Calu3 (cell line): ENCODE measurements at places on chromosomes 4 and X. TPM values are rescaled to one million over a fixed set of nuclear protein-coding genes. Genes with fewer than 3 reads are reported as not detected.

GRCh38 chr4:94536649-94537469, 85.1 kb downstream of the PDLIM5 start:
- no peaks in the 10 kb centered on the region for H3K27me3 ChIP-seq
- H3K27ac ChIP-seq: peak overlapping the region; percentile 70
- no peak overlapping the region for H3K4me3 ChIP-seq

Gene TMEM150C
- total RNA-seq: 0.98 and 1.4 TPM in 2 replicates

DNA sequence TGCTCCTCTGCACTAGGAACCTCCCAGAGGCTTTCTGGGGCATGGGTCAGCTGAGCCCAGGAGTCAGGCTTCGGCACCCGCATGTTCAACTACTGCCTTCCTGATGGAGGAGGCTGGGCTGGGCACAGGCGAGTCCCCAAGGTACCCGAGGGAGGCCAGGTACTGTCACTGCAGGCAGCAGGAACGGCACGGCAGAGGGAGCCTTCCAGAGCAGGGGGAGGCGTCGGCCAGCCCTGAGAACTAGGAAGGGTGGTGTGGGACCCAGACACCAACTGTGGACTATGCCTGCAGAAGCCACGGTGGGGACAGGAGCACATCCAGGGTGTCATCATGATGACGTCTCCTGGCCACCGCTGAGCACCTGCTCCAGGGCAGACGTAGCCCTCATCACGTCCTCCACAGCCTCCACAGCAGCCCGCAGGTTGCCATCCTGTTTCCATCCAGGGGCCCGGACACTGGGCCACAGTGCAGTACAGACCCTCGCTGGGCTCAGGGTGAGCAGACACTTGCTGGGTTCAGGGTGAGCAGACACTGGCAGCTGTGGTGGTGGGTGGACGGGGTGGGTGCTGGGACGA, 40.8 kb downstream of the SORCS2 start:
- H3K4me1 ChIP-seq: no peaks in the 10 kb centered on the region
- no peak for DNase-seq
- no peak overlapping the region for H3K27ac ChIP-seq

DNA sequence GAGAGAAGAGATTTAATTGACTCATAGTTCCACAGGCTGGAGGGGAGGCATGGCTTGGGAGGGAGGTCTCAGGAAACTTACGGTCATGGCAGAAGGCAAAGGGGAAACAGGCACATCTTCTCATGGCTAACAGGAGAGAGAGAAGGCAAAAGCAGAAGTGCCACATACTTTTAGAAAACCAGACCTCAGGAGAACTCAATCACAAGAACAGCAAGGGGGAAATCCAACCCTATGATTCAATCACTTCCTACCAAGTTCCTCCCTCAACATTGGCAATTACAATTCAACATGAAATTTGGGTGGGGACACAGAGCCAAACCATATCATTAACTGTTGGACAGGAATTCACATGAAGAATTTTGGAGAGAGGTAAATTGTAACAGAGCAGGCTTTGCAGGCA, 485.3 kb upstream of the PITX2 start:
- H3K4me1 ChIP-seq: no peaks in the 10 kb centered on the region
- no peaks in the 10 kb centered on the region for H3K36me3 ChIP-seq
- H3K27me3 ChIP-seq: no peaks in the 10 kb centered on the region
- H3K4me3 ChIP-seq: no peak overlapping the region

Gene HNRNPDL
- 180 and 198 TPM in 2 replicates for total RNA-seq

DNA sequence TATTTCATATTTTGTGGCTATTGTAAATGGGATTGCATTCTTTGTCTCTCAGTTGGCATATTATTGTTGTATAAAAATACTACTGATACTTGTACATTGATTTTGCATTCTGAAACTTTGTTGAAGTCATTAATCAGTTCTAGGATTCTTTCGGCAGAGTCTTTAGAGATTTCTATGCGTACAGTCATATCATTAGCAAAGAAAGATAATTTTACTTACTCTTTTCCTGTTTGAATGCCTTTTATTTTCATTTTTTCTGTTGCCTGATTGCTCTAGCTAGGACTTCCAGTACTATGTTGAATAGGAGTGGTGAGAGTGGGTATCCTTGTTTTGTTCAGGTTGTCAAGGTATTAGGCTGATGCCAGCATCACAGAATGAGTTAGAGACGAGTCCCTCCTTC, 722.0 kb upstream of the PCDH10 start:
- no peaks in the 10 kb centered on the region for H3K36me3 ChIP-seq
- H3K4me3 ChIP-seq: no peak overlapping the region
- no peaks in the 10 kb centered on the region for H3K4me1 ChIP-seq
- H3K27ac ChIP-seq: no peak overlapping the region

Gene VEGFC
- 1.2 and 1.5 TPM in 2 replicates for total RNA-seq

DNA sequence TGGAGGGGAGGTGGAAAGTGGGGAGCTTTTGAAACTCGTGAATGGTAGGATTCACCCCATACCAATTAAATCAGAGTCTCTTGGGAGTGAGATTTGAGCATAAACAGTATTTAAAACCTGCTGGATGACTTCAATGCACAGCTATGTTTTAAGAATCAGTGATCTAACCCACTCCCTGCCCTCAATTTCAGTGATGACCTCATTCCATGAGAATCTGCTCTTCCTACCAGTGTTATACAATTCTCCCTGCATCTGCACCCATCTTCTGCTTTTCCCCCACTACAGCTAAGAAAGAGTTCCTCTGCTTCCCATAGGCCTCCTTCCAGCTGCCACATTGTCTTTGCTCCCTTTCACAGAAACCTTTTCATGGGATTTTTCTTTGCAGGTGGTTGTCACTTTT, 18.3 kb upstream of the H2AZ1 start:
- no peak overlapping the region for H3K4me3 ChIP-seq
- DNase-seq: no peak

Gene KIAA1210
- total RNA-seq: 0.09 TPM in 1 of 2 replicates, not detected in the other

DNA sequence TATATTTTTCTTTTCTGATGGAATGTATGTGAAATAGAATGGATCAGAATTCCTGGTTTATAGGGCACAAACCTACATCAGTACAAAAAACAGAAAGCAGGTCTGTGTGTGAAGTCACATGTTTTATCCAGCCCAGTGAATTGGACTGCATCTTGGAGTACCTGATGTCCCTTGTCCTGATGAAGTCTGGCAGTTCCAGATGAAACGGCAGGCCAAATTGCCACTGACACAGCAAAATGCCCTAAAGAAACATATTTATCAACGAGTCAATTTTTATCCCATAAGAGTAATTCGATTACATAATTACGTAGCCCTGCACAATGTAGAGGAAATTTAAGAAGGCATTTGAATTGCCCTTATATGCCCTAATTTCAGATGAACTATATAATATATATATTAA, 37.8 kb upstream of the ATP6AP2 start:
- no peak overlapping the region for H3K4me3 ChIP-seq
- H3K27me3 ChIP-seq: peaks cover 37% of the 10 kb centered on the region
- H3K4me1 ChIP-seq: no peaks in the 10 kb centered on the region

DNA sequence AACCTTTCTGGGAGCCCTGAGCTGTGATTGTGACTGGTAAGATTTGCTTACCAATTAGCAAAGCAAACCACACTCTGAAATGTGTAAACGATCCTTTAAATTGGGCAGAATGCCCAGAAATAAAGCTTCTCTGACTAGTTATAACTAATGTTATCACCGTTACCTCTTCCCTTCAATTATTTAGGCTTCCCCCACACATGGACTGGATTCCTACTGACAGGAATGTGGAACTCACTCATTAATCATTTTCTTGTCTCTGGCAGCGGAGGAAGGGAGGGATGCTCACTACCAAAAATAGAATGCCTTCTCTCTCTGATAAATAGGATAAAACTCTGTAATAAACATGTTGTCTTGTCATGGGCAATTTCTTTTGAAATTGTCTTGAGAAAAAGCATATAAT, 25.3 kb upstream of the NWD2 start:
- DNase-seq: no peak
- no peaks in the 10 kb centered on the region for H3K36me3 ChIP-seq
- H3K27me3 ChIP-seq: peaks cover 14% of the 10 kb centered on the region
- no peak overlapping the region for H3K27ac ChIP-seq
- H3K4me1 ChIP-seq: no peaks in the 10 kb centered on the region

- H3K36me3 ChIP-seq: no peaks in the 10 kb centered on the region
- H3K4me1 ChIP-seq: no peaks in the 10 kb centered on the region
- H3K27me3 ChIP-seq: no peaks in the 10 kb centered on the region
- H3K4me3 ChIP-seq: no peak overlapping the region
Observed at GRCh38 chrX:21691512-21692018, 33.4 kb upstream of the KLHL34 start.

Gene GASK1B
- 1.4 and 2.3 TPM in 2 replicates for total RNA-seq

- no peaks in the 10 kb centered on the region for H3K27me3 ChIP-seq
- H3K36me3 ChIP-seq: peaks cover 4% of the 10 kb centered on the region
- H3K4me1 ChIP-seq: peaks cover 22% of the 10 kb centered on the region
- no peak overlapping the region for H3K4me3 ChIP-seq
- no peak for DNase-seq
Observed at GRCh38 chr4:153170407-153170806, 33.8 kb upstream of the TRIM2 start.

- H3K36me3 ChIP-seq: no peaks in the 10 kb centered on the region
- H3K4me1 ChIP-seq: no peaks in the 10 kb centered on the region
- DNase-seq: no peak
- H3K27me3 ChIP-seq: no peaks in the 10 kb centered on the region
- no peak overlapping the region for H3K27ac ChIP-seq
Observed at GRCh38 chr4:178778496-178778895, 1336.3 kb upstream of the AGA start.

GRCh38 chr4:185965426-185966384, 103.3 kb upstream of the TLR3 start:
- H3K4me3 ChIP-seq: no peak overlapping the region
- no peak for DNase-seq
- peaks cover 23% of the 10 kb centered on the region for H3K4me1 ChIP-seq
- H3K27me3 ChIP-seq: no peaks in the 10 kb centered on the region
- no peak overlapping the region for H3K27ac ChIP-seq

DNA sequence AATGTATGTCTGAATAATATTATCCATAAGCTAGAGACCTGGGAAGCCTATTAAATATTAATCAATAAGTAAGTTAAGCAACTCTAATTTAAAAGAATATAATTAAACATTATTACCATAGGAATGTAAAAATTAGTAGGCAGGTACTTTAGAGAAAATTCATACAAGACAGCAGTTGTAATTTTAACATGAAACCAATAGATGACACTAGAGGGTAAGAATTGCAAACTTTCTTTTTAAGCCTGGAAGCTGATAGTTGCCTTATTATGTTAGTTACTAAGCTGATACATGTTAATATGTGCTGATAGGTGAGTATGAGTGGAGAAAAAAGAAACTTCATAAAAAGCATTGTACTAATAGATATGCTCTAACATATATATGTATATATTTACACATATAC, 1157.4 kb downstream of the FAM133A start:
- no peak for DNase-seq
- H3K4me1 ChIP-seq: no peaks in the 10 kb centered on the region
- no peak overlapping the region for H3K27ac ChIP-seq
- H3K27me3 ChIP-seq: no peaks in the 10 kb centered on the region
- H3K36me3 ChIP-seq: no peaks in the 10 kb centered on the region

GRCh38 chr4:81255524-81255923, 40.5 kb upstream of the PRKG2 start:
- no peak overlapping the region for H3K27ac ChIP-seq
- peaks cover 37% of the 10 kb centered on the region for H3K4me1 ChIP-seq
- DNase-seq: no peak
- no peak overlapping the region for H3K4me3 ChIP-seq
- H3K27me3 ChIP-seq: no peaks in the 10 kb centered on the region

DNA sequence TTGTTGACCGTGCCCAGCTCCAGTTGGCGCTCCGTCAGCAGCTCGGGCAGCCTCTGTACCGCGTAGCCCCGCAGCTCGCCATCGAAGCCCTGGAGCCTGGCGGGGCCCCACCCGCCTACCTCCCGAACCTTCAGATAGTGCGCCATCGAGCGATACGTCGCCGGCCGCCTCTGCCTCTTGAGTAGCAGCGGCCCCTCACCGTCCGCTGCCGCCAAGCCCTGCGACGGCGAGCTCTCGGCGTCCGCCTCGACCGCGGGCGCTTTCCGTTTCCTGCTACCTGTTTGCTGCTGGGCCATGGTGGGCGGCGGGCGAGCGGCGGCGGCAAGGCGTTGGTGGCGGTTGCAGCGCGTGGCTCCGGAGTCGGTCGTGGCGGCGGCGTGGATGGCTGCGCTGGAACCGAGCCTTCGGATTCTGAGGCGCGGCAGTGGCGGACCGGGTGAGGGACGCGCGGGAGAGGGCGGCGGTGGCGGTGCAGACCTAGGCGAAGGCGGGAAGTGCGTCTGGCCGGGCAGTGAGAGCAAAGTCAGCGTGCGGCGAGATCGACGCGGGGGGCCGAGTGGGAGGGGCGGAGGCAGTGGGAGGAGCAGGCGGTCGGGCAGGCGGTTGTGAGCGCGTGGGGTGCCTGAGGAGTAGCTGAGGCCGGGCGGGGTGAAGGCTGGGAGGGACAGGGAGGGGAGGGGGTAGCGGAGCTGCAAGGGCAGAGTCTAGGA, at the start of gene DCAF12L1:
Gene DCAF12L1, minus strand, starts transcription at position 502 of the 710 bp plus-strand sequence. Its CDS starts 206 bp downstream, at position 296.
- no peak for DNase-seq
- no peaks in the 10 kb centered on the region for H3K36me3 ChIP-seq
- H3K4me1 ChIP-seq: no peaks in the 10 kb centered on the region
- no peak within 1 kb of the TSS for H3K27ac ChIP-seq

GRCh38 chrX:147978931-147979330, 2.2 kb upstream of the FMR1NB start:
- DNase-seq: no peak
- H3K36me3 ChIP-seq: no peaks in the 10 kb centered on the region
- no peaks in the 10 kb centered on the region for H3K27me3 ChIP-seq
- no peak overlapping the region for H3K27ac ChIP-seq
- no peaks in the 10 kb centered on the region for H3K4me1 ChIP-seq

DNA sequence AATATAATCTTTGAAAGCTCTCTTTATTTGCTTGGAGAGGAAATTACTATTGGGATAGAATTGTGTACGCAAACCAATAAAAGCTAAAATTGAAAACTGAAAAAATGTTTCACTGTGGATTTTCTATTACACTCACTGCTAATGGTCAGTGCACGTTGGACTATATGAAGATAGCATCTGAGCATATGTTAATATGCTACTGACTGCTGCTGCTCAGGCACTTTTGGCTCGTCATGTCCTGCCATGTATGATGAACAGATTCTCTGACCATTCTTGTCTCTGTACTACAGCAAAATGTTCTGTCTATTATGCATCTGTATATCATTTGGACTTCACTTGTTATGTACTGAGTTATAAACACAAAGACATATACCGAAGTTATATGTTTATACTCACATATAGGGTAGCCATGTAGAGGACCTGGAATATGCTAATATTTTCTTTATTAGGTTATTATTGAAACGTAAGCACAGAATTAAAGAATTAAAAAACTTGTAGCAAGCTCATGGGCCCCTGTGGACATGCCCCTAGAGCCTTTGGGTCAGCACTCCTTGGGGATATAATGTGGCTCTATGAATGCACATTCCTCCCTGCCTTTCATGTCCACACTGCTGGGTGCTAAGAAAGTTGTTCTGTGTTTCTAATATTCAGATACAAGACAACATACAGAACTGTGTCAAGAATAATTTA, 120.8 kb downstream of the ANK2 start:
- H3K4me1 ChIP-seq: no peaks in the 10 kb centered on the region
- DNase-seq: no peak
- H3K36me3 ChIP-seq: no peaks in the 10 kb centered on the region
- no peaks in the 10 kb centered on the region for H3K27me3 ChIP-seq
- H3K4me3 ChIP-seq: no peak overlapping the region
